Stimulated activated CD4-positive, alpha-beta T cell treated with anti-CD3 and anti-CD28 coated beads, Interleukin-15, amount 100 ng/mL, for 48 hours (primary cell): ENCODE measurements at places on chromosomes 2 and 18.

DNA sequence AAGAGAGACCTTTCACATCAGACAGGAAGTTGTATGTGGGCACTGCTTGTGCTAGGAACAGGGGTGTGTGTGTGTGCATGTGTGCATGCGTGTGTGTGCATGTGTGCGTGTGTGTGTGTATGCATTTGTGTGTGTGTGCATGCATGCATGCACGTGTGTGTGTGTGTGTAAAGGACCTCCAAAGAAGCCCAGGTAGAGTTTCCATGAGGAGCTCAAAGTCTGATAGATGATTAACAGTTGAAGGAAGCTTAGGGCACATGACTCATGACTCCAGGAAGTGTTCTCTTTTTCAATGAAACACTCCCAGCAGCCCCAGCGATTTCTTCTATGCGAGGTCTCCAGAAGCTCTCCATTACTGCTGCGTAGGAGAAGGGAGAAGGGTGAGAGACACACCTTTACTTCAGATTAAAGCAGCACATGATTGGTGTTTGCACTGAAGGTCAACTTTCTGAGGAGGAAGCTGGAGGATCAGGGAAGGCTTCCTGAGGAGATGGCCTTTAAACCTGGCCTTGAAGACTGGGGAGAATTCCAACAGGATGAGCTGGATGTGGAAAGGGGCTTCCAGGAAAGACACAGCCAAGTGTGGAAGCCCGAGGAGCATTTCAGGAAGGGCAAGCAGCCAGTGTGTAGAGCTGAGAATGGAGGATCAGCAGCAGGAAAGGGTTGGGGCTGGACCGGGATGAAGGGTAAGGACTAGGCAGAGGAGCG, 77.7 kb downstream of the SMAD4 start:
- no peak for DNase-seq

DNA sequence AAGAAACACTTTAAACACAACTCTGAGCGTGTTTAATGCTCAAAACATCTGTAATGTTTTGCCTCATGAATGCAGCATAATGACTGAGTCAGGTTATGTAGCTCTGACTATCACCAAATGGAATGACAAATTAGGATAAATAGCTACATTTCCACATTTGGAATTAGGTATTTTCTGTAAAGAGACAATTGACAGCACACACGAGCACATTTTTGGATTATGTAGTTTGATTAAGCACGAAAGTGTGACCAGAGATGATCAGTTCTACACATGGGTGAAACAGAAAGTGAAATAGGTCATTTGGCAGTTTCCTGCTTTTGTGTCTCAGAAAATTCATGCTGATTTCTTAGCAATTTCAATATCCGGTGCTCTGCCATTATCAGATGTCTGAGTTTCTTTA, 29.0 kb downstream of the LPIN1 start:
- DNase-seq: no peak

GRCh38 chr2:214671319-214671885, 138.1 kb downstream of the BARD1 start:
- DNase-seq: no peak

DNA sequence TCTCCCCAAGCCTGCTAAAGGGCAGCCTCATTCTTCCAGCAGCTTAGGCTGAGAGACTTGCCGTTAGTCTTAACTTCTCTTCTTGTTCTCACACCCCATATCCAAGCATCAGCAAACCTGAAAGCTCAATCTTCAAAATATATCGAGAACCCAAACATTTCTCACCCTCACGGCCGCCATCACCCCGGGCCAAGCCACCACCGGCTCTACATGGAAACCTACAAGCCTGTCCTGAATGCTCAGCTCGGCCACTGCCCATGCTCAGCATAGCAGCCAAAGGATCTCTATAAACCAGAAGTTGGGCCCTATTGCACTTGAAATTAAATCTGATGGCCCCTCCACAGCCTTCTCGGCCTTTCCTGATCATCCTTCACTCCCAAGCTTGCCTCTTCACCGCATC, 2.1 kb downstream of the HS1BP3 start:
- DNase-seq: no peak

DNA sequence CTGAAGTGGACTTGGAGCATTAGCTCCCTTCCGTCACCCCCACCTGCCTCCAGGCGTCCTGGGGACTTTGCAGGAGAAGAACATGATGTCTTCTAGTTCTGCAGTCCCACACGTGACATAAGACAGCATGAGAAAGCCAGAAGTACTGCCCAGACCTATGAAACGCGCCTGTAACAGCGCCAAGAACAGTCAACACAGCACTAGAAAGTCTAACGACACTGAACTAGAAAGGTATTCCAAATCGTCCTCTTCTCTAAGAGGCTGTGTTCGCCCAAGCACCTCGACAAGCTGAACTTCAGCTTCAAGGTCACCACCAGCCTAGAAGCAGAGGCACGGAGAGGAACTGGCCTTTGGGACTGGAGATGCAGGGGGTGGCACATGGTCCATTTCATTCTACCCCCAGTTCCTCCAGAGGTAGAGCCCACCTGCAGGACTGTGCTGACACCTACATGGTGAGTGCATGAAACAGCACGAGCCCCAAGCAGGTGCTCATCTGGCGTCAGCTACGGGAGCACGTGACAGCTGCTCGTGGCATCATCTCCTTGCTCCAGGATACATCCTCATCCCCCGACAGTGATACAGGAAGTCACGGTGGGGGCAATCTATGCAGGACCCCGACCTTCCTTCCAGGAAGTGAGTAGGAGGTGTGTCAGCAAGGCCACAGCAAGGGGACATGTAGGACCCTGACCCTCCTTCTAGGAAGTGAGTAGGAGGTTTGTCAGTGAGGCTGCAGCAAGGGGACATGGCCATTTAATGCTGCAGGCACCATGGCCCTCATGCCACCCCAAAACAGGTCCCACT, 3.7 kb downstream of the HDAC4 start:
- no peak for DNase-seq

GRCh38 chr2:211931314-211931713, 607.3 kb downstream of the ERBB4 start:
- DNase-seq: no peak

DNA sequence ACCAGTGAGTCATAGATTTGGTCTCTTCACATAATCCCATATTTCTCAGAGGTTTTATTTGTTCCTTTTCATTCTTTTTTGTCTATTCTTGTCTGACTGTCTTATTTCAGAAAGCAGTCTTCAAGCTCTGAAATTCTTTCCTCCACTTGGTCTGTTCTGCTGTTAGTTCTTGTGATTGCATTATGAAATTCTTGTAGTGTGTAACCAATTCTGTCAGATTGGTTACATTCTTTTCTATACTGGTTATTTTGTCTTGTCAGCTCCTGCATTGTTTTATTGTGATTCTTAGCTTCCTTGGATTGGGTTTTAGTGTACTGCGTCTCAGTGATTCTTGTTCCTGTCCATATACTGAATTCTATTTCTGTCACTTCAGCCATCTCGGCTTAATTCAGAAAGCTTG, 18.6 kb downstream of the EHBP1 start:
- no peak for DNase-seq

DNA sequence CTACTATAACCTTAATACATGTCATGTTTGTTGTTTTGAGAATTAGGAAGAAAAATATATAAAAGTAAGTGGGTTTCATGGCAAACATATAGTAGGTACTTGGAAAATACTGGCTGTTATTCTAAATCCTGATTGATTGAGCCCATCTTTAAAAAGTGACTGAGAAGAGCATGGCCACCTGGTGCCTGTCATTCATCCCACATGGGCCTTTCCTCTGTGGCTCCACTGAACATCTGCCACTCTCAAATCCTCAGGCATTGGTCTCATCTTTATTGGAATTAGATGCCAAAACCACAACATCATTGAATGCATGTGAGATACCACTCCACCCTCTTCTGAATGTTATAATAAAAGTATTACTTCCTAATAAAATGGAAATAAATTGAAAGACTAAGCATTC, 101.6 kb upstream of the TTN start:
- no peak for DNase-seq

- DNase-seq: no peak
Measured at GRCh38 chr2:65504814-65505697, 72.7 kb upstream of the SPRED2 start.

DNA sequence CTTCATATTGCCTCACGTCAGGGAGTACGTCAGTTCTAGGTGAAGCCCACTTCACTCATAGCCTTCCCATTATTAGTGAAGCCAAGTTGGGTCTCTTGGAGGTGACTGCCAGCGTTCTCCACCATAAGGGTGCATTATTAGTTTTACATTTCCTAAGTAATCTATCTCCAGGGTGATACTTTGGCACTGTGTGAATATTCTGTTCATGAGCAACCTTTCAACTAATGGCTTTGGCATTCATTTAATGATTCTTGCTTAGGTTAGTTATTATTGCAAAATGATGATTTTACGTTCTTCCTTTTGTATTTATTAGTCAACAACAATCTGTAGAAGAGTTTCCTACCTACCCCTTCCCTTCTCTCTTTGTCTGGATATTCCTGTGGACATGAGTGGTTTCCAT, 97.5 kb downstream of the MAP4K4 start:
- no peak for DNase-seq

GRCh38 chr2:216001216-216002100, 11.9 kb downstream of the MREG start:
- DNase-seq: no peak
